ENCODE measurements at places on chromosomes 16 and 17.

DNA sequence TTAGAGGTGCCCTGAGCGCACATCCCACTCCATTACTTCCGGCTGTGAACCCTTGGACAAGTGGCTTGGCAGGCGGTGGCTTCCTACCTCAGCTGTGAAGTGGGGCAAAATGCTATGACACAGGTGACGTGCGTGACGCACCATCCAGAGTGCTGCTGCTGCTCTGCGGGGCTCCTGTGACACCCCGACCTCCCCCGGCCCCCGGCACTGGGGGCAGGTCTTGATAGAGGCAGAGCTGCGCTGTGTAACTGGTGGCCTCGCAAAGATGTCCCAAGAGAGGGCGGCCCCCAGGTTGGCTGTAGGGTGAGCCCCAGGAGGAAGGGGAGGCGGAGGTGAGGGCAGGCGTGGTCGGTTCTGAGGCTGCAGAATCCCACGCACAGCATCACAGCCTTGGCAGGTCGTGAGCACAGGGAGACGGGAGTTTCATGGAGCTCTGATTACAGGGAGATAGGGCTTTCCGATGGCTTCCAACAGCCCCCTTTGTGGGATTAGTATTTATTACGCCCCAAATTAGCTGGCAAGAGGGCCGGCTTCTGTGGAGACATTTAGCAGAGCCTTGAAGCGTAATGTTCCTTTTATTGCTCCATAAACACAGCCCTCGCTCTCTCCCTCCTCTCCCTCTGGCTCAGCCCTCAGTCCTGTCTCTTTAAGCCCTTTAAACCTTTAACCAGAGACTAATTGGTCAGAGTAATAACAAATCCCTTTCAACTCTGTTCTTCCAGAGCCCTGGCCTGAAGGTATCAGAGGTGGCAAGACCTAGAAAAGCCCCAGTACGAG lies 328.1 kb downstream of the C16orf95 start:
- DNase-seq: no peak

GRCh38 chr17:21194703-21195102 lies 19.3 kb downstream of the TMEM11 start:
- no peak for DNase-seq

DNA sequence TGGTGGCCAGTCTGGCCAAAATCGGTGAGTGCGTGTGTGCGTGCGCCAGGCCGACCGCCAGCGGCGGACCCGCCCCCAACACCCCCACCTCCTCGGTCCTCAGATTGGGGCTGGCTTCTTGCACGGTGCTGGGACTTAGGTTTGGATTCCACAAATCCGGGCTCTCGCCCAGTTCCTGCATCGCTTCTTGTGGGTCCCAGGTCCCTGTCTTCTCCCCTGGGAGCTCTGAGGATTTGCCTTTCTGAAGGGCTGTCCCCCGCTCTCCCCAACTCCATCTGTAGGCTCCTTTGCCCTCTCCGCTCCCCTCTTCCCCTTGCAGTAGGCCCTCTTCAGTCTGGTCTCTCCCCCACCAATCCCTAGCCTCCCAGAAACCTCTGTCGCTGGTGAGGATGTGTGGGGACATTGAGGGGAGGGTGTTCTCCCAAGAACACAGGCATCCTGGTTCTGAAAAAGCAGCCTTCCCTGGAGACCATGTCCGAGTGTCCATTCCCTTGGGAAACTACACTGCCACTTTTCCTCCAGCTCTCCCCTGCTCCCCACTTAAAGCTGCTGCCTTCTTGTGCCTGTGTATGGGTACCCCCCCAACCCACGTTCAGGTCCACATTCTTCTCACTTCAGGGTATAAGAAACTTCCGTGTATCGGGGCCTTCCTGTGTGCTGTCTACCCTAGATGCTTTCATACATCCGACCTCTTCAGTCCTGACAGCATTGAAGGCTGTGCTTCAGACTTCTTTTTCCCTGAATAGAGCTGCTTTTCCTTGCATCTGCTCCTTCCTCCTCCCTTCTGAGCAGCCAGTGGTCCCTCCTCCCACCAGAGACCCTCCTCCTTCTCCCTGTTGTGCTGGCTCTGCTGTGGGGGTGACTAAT lies 632 bp downstream of the SLC9A5 start:
- no peak for DNase-seq

- no peak for DNase-seq
Observed at GRCh38 chr16:58937661-58938060, 203.5 kb upstream of the GOT2 start.

- peak; percentile 24 for DNase-seq
Observed at GRCh38 chr16:50841081-50841886, 99.4 kb downstream of the CYLD start.

- no peak for DNase-seq
Observed at GRCh38 chr17:82120148-82120547, 22.1 kb upstream of the FASN start.

- DNase-seq: no peak
Observed at GRCh38 chr16:73058221-73058615, 10.3 kb upstream of the ZFHX3 start.

- no peak for DNase-seq
Observed at GRCh38 chr17:65423346-65424140, 137.9 kb downstream of the AXIN2 start.

GRCh38 chr16:85098565-85098964 lies 13.7 kb downstream of the CIBAR2 start:
- no peak for DNase-seq

DNA sequence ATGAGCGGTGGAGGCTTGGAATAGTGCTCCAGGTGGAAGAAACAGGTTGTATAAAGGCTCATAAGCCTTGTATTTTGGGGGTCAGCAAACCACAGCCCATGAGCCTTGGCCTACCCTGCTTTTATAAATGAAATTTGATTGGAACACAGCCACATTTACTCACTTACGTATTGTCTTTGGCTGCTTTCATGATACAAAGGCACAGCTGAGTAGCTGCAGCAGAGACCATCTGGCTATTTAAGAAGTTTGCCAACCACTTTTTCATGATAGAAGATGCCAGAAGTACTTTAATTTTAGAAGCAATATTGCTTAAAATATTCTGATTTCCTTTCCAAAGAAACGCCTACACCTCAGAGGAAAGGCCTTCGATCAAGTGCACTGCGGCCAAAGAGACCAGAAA lies 73.8 kb downstream of the C17orf58 start:
- DNase-seq: no peak

GRCh38 chr16:10693889-10694288 lies 841 bp downstream of the TEKT5 start:
- no peak for DNase-seq

DNA sequence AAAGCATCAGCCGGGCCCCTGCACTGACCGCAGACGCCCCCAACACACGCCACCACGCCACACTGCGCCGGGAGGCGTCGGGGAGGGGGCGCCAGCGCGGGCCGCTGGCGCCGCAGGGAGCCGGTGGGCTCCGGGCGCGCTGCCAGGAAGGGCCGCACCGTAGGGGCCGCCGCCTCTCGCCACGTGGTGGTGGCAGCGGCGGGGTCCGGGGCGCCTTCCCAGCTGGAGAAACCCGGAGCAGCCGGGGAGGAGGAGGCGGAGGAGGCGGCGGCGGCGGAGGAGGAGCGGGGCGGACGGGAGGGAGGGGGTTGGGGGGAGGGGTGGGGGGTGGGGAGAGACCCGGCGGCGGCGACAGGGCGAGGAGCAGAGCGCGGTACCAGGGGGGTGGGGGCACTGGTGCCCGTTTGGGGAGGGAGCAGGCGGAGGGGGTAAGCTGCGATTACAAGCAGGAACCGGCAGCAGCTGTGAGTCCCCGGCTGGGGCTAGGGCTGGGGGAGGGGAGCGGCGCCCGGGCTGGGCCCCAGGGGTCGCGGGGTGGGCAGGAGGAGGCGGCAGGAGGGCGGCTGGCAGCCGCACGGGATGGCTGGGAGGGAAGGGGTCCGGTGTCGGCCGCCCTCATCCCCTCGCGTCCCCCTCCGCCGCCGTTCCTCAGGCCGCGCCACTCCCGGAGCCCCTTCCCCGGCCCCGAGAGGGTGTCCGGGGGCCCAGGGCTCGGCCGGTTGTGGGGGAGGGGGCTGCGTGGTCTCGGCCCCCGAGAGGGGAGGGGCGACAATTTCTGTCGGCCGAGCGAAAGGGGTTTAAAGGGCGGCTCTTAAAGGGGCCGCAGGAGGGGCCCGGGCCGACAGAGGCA lies at the start of gene TBKBP1:
Gene TBKBP1, plus strand, starts transcription at position 431 of the 850 bp plus-strand sequence. CDS start 1,952 bp downstream, outside the sequence.
- peak; percentile 74 for DNase-seq

DNA sequence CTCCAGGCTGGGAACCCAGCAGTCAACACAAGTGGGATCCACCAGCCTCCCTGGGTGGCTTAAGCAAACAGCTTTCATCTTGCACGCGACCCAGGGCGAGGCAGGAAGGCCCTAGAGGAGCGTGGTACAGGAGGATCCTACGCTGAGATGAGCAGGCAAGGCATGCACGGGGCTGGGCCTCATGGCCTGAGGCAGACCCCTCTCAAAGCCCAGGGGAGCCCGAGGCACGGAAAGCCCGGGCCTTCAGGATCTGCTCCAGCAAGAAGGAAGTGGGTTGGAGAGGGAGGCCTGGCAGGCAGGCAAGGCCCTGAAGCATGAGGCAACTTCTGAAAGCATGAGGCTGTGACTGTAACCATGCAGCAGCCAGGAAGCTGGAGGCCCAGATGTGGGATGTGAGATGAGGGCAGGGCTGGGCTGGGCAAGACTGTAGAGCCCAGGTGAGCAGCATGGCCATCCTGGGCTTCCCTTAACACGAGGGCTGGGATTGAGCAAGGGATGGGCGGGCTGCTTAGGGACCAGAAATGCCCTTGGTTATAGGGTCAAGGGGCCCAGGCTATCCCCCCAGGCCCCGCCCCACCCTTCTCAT lies 338.7 kb downstream of the C16orf95 start:
- DNase-seq: no peak

DNA sequence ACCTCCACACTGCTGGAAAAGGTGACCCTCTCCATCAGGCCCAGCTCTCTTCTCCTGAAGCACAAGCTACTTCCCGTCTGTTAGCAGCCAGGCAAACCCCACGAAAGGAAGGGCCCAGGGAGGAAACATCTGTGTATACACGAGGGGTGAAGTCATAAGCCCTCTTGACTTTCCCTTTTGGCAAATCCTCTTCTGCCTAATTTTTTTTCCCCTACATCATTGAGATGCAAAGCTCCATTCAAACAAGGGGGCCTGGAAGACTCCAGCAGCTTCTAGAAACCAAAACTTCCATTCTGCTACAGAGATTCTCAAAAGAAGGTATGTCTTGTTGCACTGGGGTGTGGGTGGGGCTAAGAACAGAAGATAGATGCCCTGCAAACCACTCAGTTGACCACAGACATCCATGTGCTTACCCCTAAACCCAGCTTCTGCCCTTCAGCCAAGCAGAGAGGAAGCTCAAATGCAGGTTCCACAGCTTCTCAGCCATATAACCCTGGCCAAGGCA lies 145.6 kb upstream of the RCVRN start:
- DNase-seq: no peak

GRCh38 chr16:87891764-87892163 lies 22.5 kb upstream of the SLC7A5 start:
- DNase-seq: no peak

GRCh38 chr17:71171270-71171669 lies 949.5 kb upstream of the SOX9 start:
- no peak for DNase-seq

DNA sequence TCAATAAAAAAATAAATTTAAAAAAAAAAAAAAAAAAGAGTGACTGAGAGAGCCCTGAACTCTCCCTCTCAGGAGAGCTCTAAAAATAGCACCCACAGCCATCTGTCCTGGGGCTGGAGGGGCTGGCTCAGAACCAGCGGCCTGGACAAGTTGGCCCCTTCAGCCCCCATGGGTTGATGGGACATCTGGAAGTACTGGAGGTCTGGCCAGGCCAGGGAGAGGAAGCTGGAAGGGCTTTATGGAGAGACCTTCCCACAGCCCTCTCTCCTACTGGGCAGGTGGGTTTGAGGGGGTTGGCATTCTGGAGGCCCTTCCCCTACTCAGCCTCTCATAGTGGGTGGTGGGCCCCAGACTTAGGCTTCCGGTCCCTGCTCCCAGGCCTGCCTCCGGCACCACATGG lies 93.7 kb upstream of the TMEM97 start:
- no peak for DNase-seq

DNA sequence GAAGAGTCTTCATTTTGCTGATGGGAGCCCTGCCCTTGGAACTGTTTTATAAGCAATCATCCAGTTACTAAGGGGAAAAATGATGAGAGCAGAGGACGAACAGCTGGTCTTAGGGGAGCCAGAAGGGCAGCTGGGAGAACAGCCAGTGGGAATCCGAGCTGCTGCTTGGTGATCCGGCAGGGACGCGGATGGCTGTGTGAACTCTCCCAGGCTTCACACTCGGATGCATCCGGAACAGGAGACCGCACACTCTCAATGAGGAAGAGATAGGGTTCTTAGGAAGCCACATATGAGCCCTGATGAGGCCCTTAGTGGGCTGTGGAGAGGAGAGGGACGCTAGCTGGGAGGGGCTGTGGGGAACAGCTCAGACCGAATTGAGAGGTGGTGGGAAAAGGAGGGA lies 5.0 kb upstream of the CACNG5 start:
- DNase-seq: no peak

DNA sequence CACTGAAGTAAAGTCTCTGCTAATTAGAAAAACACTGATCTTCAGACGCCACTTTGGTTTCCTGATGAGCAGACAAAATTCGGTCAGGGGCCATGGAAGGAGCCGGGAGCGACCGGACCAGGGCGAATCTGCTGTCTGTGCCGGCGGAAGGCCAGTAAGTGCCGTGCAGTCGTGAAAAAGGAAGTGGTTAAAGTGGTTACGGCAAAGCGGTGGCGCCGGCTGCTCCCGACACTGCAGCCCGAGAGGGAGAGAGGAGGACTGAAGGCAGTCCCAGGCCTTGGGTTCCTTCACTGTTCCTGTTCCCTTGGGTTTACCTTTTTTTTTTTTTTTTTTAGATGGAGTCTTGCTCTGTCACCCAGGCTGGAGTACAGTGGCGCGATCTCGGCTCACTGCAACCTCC lies 17.3 kb upstream of the HEXD start:
- peak; percentile 16 for DNase-seq

DNA sequence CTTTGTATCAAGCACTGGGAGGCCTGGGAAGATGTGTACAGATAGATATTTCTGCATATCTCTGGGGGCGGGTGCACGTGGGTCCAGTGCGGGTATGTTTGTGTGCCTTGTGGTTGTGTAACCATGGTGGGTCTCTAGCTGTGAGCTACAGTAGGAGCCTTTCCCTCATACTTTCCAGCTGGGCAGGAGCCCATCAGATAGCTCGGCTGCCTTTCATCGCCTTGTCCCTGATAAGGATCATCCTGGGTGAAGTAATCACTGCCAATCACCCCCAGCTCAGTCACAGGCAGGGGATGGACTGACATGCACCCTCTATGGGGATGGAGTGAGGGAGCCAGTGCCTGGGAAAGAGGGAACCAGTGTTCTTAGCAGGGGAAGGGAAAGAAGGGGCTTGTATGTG lies 3.2 kb upstream of the SCRN2 start:
- DNase-seq: no peak

GRCh38 chr17:19370493-19370960 lies 7.8 kb upstream of the MAPK7 start:
- DNase-seq: no peak

- DNase-seq: no peak
Observed at GRCh38 chr16:88804173-88804551, 573 bp downstream of the CDT1 start.

DNA sequence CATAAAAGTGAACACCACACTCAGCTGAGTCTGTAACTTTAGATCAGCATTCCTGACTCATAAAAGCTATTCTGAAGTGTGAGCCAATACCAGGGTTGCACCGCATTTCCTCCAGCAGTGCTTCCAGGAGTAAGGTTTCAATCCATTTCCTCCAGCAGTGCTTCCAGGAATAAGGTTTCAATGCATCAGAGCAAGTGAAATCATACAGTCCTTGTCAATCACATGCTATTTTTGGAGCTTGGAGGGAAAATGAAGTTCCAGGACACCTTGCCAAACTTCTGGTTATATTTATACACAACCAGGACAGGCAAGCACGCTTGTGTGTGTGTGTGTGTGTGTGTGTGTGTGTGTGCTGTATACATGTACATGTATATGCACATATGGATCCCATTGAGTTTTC lies 327.6 kb downstream of the GRIN2A start:
- no peak for DNase-seq

All from stimulated activated CD4-positive, alpha-beta T cell treated with anti-CD3 and anti-CD28 coated beads, Interleukin-2, amount 100 ng/mL, for 4 hours (primary cell).